Immature natural killer cell (primary cell): ENCODE measurements at places on chromosomes 6 and 20. TPM values are rescaled to one million over a fixed set of nuclear protein-coding genes. Genes with fewer than 3 reads are reported as not detected.

The ADGRF5 gene
- not detected for polyA plus RNA-seq

DNA sequence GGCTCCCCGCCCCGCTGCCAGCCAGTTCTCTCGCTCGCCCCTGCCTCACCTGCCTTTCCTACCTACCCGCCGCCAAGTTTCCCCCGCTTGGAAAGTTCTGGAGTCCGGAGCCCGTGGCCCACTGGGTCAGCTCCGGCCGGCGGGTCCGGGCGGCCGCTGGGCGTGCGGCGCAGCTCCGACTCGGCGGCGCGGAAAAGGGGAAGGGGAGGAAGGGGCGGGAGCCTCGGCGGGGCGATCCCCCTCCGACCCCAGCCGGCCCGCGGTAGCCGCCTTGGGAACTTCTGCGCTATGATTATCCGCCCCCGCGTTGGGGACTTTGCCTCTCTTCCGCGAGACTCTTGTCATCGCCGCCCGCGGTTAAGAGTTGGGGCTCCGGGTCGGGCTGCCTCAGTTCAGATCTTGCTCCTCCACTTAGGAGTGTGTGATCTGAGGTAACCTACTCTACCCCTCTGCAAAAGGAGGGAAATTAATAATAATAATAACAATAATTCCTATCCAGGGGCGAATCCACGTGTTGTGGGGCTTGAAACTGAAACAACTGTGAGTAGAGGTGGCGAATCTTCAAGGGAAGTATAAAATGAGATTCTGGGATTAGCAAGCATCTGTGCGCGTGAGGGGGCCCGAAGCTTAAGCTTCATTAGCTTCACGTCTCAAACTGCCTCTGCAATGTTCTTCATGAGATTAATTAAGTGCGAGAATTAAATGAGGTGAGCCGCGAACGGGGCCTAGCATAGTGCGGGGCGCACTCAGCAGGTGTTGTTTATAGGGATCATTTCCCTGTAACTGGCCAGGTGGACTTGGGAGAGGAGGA, 30.8 kb downstream of the SF3B5 start:
- H3K4me1 ChIP-seq: peaks cover 23% of the 10 kb centered on the region
- H3K36me3 ChIP-seq: no peaks in the 10 kb centered on the region
- H3K4me3 ChIP-seq: peak overlapping the region; percentile 83
- peak overlapping the region; percentile 75 for H3K27ac ChIP-seq

The PPP1R16B gene
- 24.9 TPM for polyA plus RNA-seq

The ZNF165 gene
- polyA plus RNA-seq: not detected

GRCh38 chr6:44000164-44000842, 126.9 kb downstream of the MRPL14 start:
- H3K4me1 ChIP-seq: no peaks in the 10 kb centered on the region
- no peak for DNase-seq
- no peak overlapping the region for H3K4me3 ChIP-seq
- no peak overlapping the region for H3K27ac ChIP-seq

DNA sequence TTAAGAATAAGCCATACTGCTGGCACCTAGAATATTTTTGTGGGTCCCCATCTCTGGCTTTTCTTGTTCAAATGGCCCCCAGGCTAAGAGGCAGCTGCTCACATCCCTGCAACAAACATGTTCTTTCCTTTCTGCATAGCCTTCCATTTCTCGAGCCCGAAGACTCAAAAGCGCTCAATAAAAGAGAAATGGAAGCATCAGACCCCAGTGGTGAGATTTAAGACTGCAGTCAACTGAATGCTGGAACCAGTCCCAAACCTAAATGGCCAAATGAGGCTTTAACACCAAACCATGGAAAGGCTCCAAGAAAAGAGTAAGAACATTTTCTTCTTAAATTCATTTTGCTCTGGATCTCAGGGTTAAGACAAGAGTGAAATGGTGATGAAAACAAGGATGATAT, 122.1 kb upstream of the TRAF3IP2 start:
- H3K36me3 ChIP-seq: peaks cover 23% of the 10 kb centered on the region
- peaks cover 100% of the 10 kb centered on the region for H3K4me1 ChIP-seq
- DNase-seq: no peak
- H3K27ac ChIP-seq: peak overlapping the region; percentile 96

The C6orf136 gene
- 4.3 TPM for polyA plus RNA-seq

DNA sequence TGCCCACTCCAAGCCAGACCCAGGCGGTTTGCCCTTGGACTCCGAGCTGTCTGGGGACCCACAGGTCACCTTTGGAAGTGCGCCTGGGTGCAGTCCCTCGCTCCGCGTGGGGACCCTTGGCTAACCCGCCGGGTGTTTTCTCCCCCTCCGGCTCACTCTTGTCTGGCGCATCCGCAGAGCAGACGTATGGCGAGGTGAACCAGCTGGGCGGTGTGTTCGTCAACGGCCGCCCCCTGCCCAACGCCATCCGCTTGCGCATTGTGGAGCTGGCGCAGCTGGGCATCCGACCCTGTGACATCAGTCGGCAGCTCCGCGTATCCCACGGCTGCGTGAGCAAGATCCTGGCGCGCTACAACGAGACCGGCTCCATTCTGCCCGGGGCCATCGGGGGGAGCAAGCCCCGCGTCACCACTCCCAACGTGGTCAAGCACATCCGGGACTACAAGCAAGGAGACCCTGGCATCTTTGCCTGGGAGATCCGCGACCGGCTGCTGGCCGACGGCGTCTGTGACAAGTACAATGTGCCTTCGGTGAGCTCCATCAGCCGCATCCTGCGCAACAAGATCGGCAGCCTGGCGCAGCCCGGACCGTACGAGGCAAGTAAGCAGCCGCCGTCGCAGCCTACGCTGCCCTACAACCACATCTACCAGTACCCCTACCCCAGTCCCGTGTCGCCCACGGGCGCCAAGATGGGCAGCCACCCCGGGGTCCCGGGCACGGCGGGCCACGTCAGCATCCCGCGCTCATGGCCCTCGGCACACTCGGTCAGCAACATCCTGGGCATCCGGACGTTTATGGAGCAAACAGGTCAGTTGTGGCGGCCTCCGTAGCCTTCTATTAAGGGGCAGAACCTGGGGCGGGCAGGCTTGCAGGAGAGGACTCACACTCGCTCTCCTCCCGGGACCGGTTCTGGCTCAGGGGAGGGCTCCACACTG, 1.1 kb downstream of the PAX1 start:
- no peak for DNase-seq
- H3K27me3 ChIP-seq: peaks cover 11% of the 10 kb centered on the region
- H3K36me3 ChIP-seq: no peaks in the 10 kb centered on the region
- H3K27ac ChIP-seq: no peak overlapping the region

GRCh38 chr6:34179106-34179720, 33.3 kb upstream of the GRM4 start:
- H3K27ac ChIP-seq: no peak overlapping the region
- no peak for DNase-seq
- H3K4me1 ChIP-seq: peaks cover 23% of the 10 kb centered on the region
- no peaks in the 10 kb centered on the region for H3K36me3 ChIP-seq
- H3K27me3 ChIP-seq: peaks cover 18% of the 10 kb centered on the region

- H3K27me3 ChIP-seq: no peaks in the 10 kb centered on the region
- H3K36me3 ChIP-seq: peaks cover 35% of the 10 kb centered on the region
- H3K4me1 ChIP-seq: peaks cover 81% of the 10 kb centered on the region
- H3K4me3 ChIP-seq: no peak overlapping the region
Measured at GRCh38 chr6:154223296-154223695, 133.3 kb downstream of the IPCEF1 start.

The CAP2 gene
- not detected for polyA plus RNA-seq

- no peak overlapping the region for H3K27ac ChIP-seq
- H3K4me3 ChIP-seq: no peak overlapping the region
- no peaks in the 10 kb centered on the region for H3K4me1 ChIP-seq
- peaks cover 1% of the 10 kb centered on the region for H3K27me3 ChIP-seq
- DNase-seq: no peak
Measured at GRCh38 chr6:49826743-49827406, 39.5 kb downstream of the CRISP1 start.

The CCR6 gene
- 0.79 TPM for polyA plus RNA-seq

GRCh38 chr20:36726168-36726567, 19.7 kb downstream of the NDRG3 start:
- no peaks in the 10 kb centered on the region for H3K27me3 ChIP-seq
- no peak overlapping the region for H3K4me3 ChIP-seq
- DNase-seq: no peak
- peaks cover 5% of the 10 kb centered on the region for H3K4me1 ChIP-seq

The DSN1 gene
- 15.8 TPM for polyA plus RNA-seq

DNA sequence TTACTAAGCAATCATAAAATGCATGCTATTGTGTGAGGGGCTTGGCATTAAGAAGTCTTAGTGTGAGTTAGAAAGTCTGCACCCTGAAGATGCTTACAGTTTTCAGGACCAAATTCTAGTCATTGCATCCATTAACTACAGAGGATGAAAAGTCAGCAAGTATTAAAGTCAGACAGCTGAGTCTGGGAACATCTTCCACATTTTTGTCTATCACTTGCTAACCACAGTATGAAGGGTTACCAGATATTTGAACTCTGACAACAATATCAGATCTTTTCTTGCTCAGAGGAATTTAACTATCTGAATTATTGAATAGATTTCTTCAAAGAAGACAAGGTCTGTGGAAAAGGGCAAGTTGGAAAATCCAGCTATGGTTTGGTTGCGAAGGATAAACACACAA, 264.4 kb downstream of the BTBD9 start:
- DNase-seq: no peak
- H3K4me3 ChIP-seq: no peak overlapping the region
- H3K27ac ChIP-seq: no peak overlapping the region
- no peaks in the 10 kb centered on the region for H3K36me3 ChIP-seq
- H3K27me3 ChIP-seq: no peaks in the 10 kb centered on the region

The PRL gene
- polyA plus RNA-seq: not detected

GRCh38 chr20:40282541-40282940, 406.5 kb downstream of the MAFB start:
- no peak for DNase-seq
- H3K27me3 ChIP-seq: no peaks in the 10 kb centered on the region
- no peak overlapping the region for H3K27ac ChIP-seq
- no peak overlapping the region for H3K4me3 ChIP-seq
- H3K36me3 ChIP-seq: no peaks in the 10 kb centered on the region

- DNase-seq: no peak
- no peak overlapping the region for H3K27ac ChIP-seq
- H3K4me1 ChIP-seq: no peaks in the 10 kb centered on the region
Measured at GRCh38 chr6:34056305-34057108, 89.4 kb downstream of the GRM4 start.

DNA sequence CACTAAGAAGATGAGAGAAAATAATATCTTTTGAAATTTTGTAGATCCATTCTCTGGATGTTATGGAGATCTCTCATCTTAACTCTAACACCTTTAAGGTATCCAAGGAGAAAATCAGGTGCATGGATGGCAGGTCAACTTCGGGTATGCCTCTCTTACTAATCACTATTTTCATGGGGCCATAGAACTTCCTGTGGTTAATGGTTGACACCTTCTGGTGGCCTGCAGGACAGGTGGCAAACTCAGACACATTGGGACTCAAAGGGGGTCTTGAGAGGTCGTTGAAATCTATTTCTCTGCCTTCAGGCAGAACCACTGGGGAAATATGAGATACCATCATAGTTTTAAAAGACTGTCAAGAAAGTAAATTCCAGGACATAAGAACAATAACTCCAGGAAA, 76.5 kb downstream of the ADAT2 start:
- no peak overlapping the region for H3K4me3 ChIP-seq
- H3K4me1 ChIP-seq: peaks cover 1% of the 10 kb centered on the region
- no peaks in the 10 kb centered on the region for H3K36me3 ChIP-seq
- H3K27ac ChIP-seq: no peak overlapping the region

The CLDN20 gene
- polyA plus RNA-seq: not detected

- no peaks in the 10 kb centered on the region for H3K36me3 ChIP-seq
- DNase-seq: no peak
- H3K4me3 ChIP-seq: no peak overlapping the region
- H3K4me1 ChIP-seq: peaks cover 34% of the 10 kb centered on the region
- H3K27me3 ChIP-seq: peaks cover 9% of the 10 kb centered on the region
- H3K27ac ChIP-seq: no peak overlapping the region
Measured at GRCh38 chr20:3885715-3886114, 3.5 kb upstream of the PANK2 start.

GRCh38 chr20:41030061-41030460, 1.4 kb downstream of the TOP1 start:
- H3K4me3 ChIP-seq: peak overlapping the region; percentile 90
- H3K4me1 ChIP-seq: peaks cover 71% of the 10 kb centered on the region
- peak overlapping the region; percentile 94 for H3K27ac ChIP-seq
- no peak for DNase-seq
- peaks cover 7% of the 10 kb centered on the region for H3K27me3 ChIP-seq
- H3K36me3 ChIP-seq: no peaks in the 10 kb centered on the region

The VSX1 gene
- polyA plus RNA-seq: not detected

The BLTP3A gene
- 2.0 TPM for polyA plus RNA-seq

The CLPSL2 gene
- not detected for polyA plus RNA-seq

- H3K27me3 ChIP-seq: no peaks in the 10 kb centered on the region
- H3K4me1 ChIP-seq: no peaks in the 10 kb centered on the region
- no peak for DNase-seq
- no peak overlapping the region for H3K4me3 ChIP-seq
Measured at GRCh38 chr6:141218583-141218982, 914.1 kb upstream of the GJE1 start.

- H3K36me3 ChIP-seq: peaks cover 4% of the 10 kb centered on the region
- no peaks in the 10 kb centered on the region for H3K4me1 ChIP-seq
- H3K4me3 ChIP-seq: no peak overlapping the region
- no peak overlapping the region for H3K27ac ChIP-seq
- peaks cover 3% of the 10 kb centered on the region for H3K27me3 ChIP-seq
- no peak for DNase-seq
Measured at GRCh38 chr20:18412221-18412901, 54.5 kb downstream of the DZANK1 start.

The PLA2G7 gene
- polyA plus RNA-seq: 2.2 TPM

DNA sequence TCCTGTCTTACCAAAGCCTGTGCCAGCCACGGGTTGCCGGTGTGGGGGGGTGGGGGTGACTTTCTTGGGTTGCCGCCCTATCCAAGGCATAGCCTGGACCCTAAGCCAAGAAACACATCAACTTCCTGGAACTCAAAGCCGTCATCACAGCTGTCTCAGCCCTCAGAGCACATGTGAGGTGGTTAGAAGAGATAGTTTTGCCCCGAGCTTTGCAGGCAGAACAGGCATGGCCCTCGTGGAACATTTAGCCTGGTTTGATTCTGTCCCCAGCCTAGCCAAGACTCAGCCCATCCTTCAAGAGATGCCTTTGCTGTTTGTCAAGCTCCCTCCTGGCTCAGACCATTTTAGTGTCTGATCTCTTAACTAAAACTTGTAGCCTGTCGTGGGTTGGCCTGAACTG, 64.9 kb downstream of the RREB1 start:
- H3K36me3 ChIP-seq: no peaks in the 10 kb centered on the region
- peaks cover 26% of the 10 kb centered on the region for H3K4me1 ChIP-seq
- H3K4me3 ChIP-seq: no peak overlapping the region
- DNase-seq: no peak
- peaks cover 2% of the 10 kb centered on the region for H3K27me3 ChIP-seq

The PRSS35 gene
- polyA plus RNA-seq: 0.16 TPM

DNA sequence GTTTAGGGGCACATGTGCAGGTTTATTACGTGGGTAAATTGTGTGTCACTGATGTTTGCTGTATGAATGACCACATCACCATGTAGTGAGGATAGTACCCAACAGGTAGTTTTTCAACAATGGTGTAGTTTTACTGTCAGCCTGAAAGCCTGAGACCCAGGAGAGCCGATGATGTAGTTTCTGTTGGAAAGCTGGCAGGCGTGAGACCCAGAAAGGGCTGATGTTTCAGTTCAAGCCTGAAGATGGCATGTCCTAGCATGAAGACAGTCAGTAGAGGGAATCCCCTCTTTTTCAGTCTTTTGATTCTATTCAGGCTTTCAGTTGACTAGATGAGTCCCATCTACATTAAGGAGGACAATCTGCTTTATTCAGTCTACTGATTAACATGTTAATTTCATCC, 96.7 kb downstream of the KLHL32 start:
- H3K4me3 ChIP-seq: no peak overlapping the region
- no peak overlapping the region for H3K27ac ChIP-seq
- DNase-seq: no peak
- no peaks in the 10 kb centered on the region for H3K27me3 ChIP-seq
- no peaks in the 10 kb centered on the region for H3K4me1 ChIP-seq

The TP53TG5 gene
- polyA plus RNA-seq: 0.22 TPM

GRCh38 chr20:63055575-63056235, 48.9 kb upstream of the BHLHE23 start:
- H3K4me1 ChIP-seq: no peaks in the 10 kb centered on the region
- no peaks in the 10 kb centered on the region for H3K36me3 ChIP-seq
- H3K27me3 ChIP-seq: peaks cover 3% of the 10 kb centered on the region
